Fibroblast of skin of left quadriceps (primary cell): ENCODE measurements at places on chromosomes 3 and 15.

GRCh38 chr3:9861626-9862130 is 17.9 kb upstream of the RPUSD3 start:
- DNase-seq = no peak

DNA sequence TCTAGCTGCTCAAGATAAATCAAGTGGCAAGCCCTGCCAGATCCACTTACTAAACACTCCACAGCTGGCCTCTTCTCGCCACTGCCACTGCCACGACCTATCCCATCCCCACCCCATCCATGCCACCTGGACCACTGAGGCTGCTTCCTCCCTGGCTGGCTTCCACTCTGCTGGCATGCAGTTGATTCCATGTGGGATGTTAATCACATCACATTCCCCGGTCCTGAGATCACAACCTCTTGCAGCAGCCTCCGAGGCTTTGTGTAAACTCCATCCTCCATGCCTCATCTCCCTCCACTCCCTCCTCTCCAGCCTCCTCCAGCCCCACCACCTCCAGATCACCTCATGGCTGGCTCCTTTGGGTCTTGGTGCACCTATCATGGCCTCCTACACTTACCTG is 7.7 kb downstream of the NCKIPSD start:
- no peak for DNase-seq

DNA sequence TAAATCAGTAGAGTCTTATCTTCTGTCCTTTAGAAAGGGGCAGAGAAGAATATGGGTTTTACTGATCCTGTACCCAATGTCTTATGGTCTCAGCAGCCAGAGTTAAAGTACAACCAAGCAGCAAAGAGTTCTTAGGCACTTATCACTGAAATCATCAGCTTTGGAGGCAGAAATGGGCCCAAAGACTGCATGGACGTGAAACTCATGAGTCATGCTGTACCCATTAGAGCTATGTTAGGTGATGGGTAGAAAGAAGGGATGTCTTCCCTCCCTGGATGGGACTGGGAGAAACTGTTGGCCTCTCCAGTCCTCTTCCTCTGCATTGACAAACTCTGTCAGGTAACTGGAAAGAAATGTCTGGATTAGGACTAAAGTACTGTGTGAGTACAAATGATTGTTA is 63.4 kb downstream of the EOMES start:
- no peak for DNase-seq

GRCh38 chr15:28955993-28956421 is 70.2 kb downstream of the APBA2 start:
- DNase-seq = no peak

- DNase-seq = no peak
These were observed 79.1 kb upstream of the FAN1 start for GRCh38 chr15:30824518-30825195.

- no peak for DNase-seq
These were observed 14.4 kb upstream of the XXYLT1 start for GRCh38 chr3:195285372-195285771.

GRCh38 chr3:158260392-158260791 is 150.5 kb downstream of the RSRC1 start:
- DNase-seq = no peak

DNA sequence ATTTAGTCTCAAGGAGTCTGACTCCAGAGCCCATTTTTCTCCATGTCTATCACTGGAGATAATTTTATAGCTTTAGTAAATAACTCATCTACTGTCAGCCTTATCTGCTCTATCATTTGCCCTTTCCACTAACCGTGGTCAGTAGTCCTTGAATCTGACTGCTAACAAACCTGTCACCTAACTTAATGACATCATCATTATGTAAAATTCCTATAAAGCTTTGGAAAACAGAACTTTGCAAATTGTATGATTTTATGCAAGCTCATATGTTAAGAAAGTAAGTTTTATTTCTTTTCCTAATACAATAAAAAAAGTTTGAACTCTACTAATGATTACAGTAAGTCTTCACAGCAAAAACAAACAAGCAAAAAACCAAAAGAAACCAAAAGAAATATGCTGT is 293.9 kb downstream of the CADM2 start:
- DNase-seq = no peak

DNA sequence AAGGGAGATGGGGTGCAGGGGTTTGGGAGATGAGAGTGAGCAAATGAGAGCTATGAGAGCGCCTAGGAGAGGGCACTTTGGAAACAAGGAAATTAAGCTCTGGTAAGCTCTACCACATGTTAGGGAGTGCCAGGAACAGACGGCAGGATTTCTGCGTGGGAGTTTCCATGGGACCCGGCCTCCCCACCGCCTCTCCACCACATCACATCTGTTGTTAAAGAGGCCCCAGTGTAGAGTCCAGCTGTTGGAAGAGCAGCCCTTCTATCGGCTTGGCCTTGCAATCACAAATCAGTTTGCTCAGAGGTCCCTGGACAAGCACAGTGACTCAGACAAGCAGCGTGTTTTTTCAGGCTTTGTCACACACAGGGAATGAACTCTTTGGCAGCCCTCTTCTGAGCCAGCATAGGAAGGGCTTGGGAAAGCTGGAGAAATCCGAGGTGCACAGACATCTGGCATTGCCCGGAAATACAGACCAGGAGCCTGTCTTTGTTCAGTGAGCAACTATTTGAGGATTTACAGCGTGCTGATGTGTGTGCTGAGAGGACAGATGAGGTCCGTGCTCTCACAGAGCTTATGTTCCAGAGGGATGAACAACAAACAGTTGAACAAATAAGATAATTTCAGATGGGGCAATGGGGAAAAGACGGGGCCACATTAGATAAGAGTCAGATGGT is 370.6 kb upstream of the PROK2 start:
- peak; percentile 99 for DNase-seq
